Mesothelial cell of epicardium (in vitro differentiated cells): ENCODE measurements at places on chromosomes 4 and X.
A peak's percentile ranks its signal among the peaks of the same experiment; 100 is the strongest.

DNA sequence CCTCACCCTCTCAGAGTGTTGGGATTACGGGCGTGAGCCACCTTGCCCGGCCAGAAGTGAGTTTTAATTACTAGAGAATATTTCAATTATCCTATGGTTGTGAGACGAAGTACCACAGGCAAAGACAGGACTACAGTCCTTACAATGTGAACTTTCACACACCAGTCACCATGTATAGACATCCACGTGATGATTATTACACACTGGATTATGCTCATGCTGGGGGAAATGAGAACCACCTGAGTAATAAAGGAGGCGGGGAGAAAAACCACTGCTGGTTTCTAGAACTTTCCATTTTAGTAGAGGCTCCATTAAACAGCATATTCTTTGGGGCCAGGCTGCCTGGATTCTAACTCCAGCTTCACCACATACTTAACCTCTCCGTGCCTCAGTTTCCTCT is 42.5 kb upstream of the TLR2 start:
- no peak for DNase-seq

GRCh38 chr4:158728236-158728635 is 5.0 kb upstream of the PPID start:
- DNase-seq, result no peak

DNA sequence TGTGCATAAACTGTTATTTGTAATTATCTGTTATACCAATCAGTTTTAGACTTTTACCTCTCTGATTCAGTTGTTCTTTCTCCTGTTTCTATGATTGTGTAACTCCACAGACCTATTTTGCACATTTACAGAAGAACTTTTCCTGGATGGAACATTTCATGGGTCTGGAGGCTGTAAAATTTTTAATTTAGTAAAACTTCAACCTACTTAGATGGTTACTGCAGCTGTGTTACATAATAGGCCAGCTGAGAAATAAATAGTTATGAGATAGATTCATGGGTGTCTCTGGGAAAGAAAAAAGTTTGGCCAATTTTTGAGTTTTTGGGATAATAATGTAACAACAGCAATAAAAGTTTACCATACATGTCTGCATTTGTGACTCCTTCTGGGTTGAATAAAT is 253.5 kb downstream of the ARHGAP24 start:
- no peak for DNase-seq

DNA sequence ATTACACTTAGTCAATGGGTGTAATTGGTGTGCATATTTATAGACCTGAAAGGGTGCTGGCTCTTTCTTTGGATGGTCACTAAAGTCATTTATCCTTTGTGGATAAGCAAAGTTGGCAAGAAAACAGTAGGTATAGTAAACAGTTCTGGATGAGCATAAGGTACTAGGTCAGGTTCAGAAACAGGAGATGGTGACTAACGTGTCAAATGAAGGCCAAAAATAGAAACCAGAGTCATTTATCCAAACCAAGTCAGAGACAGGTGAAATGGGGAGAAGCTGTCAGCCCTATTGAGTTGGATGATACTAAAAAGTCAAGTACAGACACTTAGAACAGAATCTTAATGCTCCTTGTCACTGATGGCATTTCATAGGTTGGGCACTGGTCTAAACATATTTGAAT is 313.1 kb downstream of the KLHL13 start:
- DNase-seq, result no peak

DNA sequence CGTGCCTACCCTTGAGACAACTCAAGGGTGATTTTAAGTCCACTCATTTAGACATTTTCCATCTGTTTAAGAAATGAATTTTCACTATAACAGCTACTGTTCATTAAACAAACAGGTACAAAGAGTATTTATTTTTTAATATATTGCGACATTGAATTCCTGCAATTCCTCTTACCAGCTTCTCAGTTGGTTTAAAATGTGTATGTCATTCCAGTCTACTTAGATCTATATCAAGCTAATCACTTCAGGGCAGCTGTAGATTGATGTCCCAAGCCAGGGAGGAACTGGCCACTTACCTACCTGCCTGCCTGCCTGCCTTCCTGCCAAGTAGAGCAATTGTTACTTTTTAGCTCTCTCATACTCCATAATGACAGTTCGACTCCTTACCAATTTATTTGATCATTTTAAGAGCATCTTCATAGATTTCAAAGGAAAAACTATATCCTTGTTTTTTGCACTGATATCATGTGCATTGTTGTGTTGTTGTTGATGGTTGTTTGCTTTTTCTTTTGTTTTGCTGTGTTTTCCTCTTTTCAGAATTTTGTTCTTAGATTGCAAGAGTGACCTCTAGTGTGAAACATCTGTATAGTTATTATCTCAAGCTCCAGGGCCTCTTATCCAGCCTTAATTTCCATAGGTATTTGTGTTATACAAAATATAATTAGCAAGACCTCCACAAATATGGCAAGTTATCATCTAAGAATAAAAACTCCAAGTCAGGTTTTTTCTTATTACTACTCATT is 120.9 kb upstream of the NRK start:
- DNase-seq, result no peak

GRCh38 chr4:123505095-123506010 is 108.8 kb downstream of the SPRY1 start:
- DNase-seq, result peak; percentile 32

GRCh38 chrX:151753313-151754046 is 18.9 kb downstream of the CNGA2 start:
- DNase-seq, result peak; percentile 62

DNA sequence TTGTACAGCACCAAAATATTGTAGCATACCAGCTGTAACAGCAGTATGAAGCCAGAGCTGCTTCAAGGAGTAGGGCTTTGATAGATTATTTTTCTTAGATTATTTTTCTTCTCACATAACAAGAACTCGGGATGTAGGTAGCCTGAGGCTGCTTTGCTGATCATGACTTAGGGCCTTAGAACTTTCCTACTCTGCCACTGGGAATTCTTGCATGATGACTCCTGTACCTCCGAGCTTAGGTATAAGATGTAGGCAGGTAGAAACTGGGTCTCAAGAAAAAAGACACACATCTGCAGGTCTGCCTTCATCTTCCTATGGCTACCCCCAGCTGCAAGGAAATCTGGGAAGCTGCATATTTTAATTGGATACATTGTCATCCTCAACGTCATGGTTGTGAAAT is 115.9 kb upstream of the PNPLA4 start:
- no peak for DNase-seq

- no peak for DNase-seq
Measured at GRCh38 chrX:115898382-115899001, 272.1 kb upstream of the AGTR2 start.

DNA sequence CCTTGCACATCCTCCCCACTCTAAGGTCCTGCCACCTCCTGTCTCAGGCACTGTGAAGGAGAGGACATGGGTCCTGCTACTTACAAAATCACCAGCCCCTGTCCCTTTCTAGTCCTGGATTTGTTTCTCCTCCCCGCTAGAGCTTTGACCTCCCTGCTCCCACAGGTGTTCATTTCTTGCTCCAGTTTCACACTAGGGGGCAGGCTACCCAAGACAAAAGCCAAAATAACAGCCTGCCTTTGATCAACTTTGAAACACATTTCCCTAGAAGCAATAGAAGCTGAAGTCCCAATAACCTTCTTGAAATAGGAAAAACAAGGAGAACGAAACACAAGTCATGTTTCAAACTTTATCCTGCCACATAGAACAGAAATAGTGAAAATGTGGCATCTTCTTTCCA is 164.4 kb downstream of the QDPR start:
- no peak for DNase-seq

DNA sequence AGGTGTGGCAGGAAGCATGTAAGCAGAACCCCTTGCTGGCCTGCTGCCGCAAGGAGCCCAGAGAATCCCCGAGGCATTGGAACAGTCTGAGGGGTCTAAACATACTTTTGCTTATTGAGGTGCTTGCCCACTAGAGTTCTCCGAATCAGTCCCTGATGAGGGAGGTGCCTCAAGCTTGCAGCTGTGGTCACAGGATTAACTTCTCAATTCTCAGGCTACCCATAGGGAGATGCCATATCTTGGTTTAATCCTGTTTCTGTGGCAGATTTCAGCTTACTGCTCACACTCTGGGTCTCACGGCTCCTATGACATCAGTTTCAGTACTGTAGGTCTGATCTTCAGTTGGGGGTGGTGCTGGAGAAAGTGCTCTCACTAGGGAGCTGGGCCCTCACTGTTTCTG is 39.9 kb downstream of the CCNG2 start:
- DNase-seq, result no peak

- no peak for DNase-seq
Measured at GRCh38 chr4:17665852-17666251, 51.4 kb downstream of the MED28 start.
